ENCODE measurements at places on chromosomes 12 and 14. TPM values are rescaled to one million over a fixed set of nuclear protein-coding genes. Genes with fewer than 3 reads are reported as not detected.
A peak's percentile ranks its signal among the peaks of the same experiment; 100 is the strongest.

GRCh38 chr12:124482567-124482893 lies 84.9 kb downstream of the NCOR2 start:
- H3K27ac ChIP-seq: no peak overlapping the region
- no peaks in the 10 kb centered on the region for H3K27me3 ChIP-seq
- no peaks in the 10 kb centered on the region for H3K4me1 ChIP-seq
- peaks cover 87% of the 10 kb centered on the region for H3K36me3 ChIP-seq
- no peak for DNase-seq

- DNase-seq: no peak
- no peak overlapping the region for H3K27ac ChIP-seq
- no peaks in the 10 kb centered on the region for H3K36me3 ChIP-seq
- H3K27me3 ChIP-seq: no peaks in the 10 kb centered on the region
- no peak overlapping the region for H3K4me3 ChIP-seq
These were observed 114.8 kb downstream of the SNAPC1 start for GRCh38 chr14:61877035-61877390.

The ATL1 gene
- 4.1 TPM for polyA plus RNA-seq

The WASHC3 gene
- polyA plus RNA-seq: 87.9 TPM

DNA sequence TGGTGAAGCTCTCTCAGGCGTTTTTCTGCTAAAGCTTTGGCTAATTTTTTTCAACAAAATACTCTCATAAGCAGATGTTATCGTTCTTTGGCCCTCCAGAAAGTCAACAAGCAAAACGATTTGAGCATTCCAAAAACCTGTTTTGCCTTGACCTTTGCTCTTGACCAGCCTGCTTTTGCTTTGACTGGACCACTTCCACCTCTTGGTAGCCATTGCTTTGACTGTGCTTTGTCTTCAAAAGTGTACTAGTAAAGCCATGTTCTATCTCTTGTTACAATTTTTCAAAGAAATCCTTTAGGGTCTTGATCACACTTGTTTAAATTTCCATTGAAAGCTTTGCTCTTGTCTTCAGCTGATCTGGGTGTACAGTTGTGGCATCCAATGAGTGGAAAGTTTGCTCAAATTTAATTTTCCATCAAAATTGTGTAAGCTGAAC lies 10.7 kb upstream of the ARID4A start:
- no peaks in the 10 kb centered on the region for H3K27me3 ChIP-seq
- no peak for DNase-seq
- no peak overlapping the region for H3K27ac ChIP-seq

- H3K27ac ChIP-seq: peak overlapping the region; percentile 33
- peaks cover 43% of the 10 kb centered on the region for H3K4me1 ChIP-seq
- no peaks in the 10 kb centered on the region for H3K27me3 ChIP-seq
- DNase-seq: no peak
These were observed 10.5 kb upstream of the BTG1 start for GRCh38 chr12:92156139-92156538.

The BIN2 gene
- polyA plus RNA-seq: 198 TPM

The SPX gene
- polyA plus RNA-seq: not detected

The FSCB gene
- not detected for polyA plus RNA-seq

The ITGA5 gene
- 26.5 TPM for polyA plus RNA-seq

The INSM2 gene
- not detected for polyA plus RNA-seq

GRCh38 chr14:81805785-81806184 lies 272.1 kb upstream of the SEL1L start:
- DNase-seq: no peak
- H3K4me3 ChIP-seq: no peak overlapping the region
- H3K36me3 ChIP-seq: no peaks in the 10 kb centered on the region
- H3K4me1 ChIP-seq: no peaks in the 10 kb centered on the region

- H3K36me3 ChIP-seq: no peaks in the 10 kb centered on the region
- H3K27ac ChIP-seq: no peak overlapping the region
- H3K4me3 ChIP-seq: no peak overlapping the region
- peaks cover 12% of the 10 kb centered on the region for H3K4me1 ChIP-seq
- DNase-seq: no peak
These were observed 7.2 kb upstream of the GPR84 start for GRCh38 chr12:54371328-54372112.

- no peak for DNase-seq
- H3K27me3 ChIP-seq: no peaks in the 10 kb centered on the region
- H3K4me3 ChIP-seq: no peak overlapping the region
- H3K36me3 ChIP-seq: no peaks in the 10 kb centered on the region
- H3K4me1 ChIP-seq: peaks cover 4% of the 10 kb centered on the region
These were observed 1.0 kb downstream of the ZDHHC22 start for GRCh38 chr14:77140359-77141213.

DNA sequence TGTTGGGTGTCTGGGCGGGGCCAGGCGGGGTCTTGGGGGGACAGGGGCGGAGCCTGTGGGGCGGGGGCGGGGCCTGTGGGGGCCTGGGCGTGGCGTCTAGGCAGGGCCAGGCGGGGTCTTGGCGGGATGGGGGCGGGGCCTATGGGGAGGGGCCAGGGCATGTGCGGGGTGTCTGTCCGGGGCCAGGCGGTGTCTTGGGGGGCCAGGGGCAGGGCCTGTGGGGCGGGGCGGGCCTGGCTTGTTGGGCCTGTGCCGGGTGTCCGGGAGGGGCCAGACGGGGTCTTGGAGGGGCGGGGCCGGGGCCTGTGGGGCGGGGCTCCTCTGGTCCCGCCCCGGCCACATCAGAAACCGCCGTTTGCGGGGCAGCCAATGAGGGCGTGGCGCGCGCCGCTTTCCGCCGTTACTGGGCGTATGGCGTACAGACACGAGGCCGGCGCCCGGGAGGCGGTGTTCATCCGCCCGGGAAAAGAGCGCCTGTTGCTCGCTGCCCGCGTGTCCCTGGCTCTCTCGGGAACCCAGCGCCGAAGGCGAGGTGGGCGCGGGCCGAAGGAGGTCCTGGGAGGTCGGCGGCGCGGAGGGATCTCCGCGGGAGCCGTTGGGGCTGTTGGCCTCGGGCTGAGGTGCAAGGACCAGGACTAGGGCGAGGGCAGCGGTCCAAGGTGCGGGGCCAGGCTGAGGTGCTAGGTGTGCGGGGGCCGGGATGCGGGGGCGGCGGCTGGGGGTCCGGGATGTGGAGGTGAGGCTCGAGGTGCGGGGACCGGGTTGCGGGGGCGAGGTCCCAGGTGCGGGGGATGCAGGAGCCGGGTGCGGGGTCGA lies at the start of gene PIWIL1:
TSS of gene PIWIL1 (plus strand) at position 400 of the 816 bp plus-strand sequence. CDS start 4,705 bp downstream, outside the sequence.
- H3K4me3 ChIP-seq: no peak within 1 kb of the TSS
- no peaks in the 10 kb centered on the region for H3K27me3 ChIP-seq
- H3K27ac ChIP-seq: no peak within 1 kb of the TSS
- DNase-seq: no peak

The CELA1 gene
- 3.8 TPM for polyA plus RNA-seq

GRCh38 chr12:123531091-123531490 lies 2.4 kb downstream of the RILPL1 start:
- no peaks in the 10 kb centered on the region for H3K27me3 ChIP-seq
- no peak for DNase-seq
- peaks cover 11% of the 10 kb centered on the region for H3K4me1 ChIP-seq
- no peaks in the 10 kb centered on the region for H3K36me3 ChIP-seq
- H3K27ac ChIP-seq: no peak overlapping the region
- H3K4me3 ChIP-seq: no peak overlapping the region

The TAS2R50 gene
- polyA plus RNA-seq: not detected

DNA sequence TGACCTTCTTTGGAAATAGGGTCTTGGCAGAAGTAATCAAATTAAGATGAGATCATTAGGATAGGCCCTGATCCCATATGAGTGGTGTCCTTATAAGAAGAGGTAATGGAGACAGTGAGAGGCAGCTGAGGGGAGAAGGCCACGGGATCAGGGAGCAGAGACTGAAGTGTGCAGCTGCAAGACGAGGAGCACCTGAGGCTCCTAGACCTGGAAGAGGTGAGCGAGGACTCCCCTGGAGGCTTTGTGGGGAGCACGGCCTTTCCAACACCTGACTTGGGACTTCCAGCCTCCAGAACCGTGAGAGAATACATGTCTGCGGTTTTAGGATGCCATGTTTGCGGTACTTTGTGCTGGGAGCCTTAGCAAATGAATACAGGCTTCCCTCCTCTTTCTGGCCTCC lies 37.5 kb downstream of the LRTM2 start:
- DNase-seq: no peak
- no peaks in the 10 kb centered on the region for H3K36me3 ChIP-seq
- no peaks in the 10 kb centered on the region for H3K4me1 ChIP-seq
- no peaks in the 10 kb centered on the region for H3K27me3 ChIP-seq
- H3K27ac ChIP-seq: no peak overlapping the region

- DNase-seq: no peak
- no peaks in the 10 kb centered on the region for H3K27me3 ChIP-seq
- no peak overlapping the region for H3K4me3 ChIP-seq
- H3K36me3 ChIP-seq: peaks cover 6% of the 10 kb centered on the region
These were observed 120.6 kb upstream of the FKBP4 start for GRCh38 chr12:2673966-2674810.

DNA sequence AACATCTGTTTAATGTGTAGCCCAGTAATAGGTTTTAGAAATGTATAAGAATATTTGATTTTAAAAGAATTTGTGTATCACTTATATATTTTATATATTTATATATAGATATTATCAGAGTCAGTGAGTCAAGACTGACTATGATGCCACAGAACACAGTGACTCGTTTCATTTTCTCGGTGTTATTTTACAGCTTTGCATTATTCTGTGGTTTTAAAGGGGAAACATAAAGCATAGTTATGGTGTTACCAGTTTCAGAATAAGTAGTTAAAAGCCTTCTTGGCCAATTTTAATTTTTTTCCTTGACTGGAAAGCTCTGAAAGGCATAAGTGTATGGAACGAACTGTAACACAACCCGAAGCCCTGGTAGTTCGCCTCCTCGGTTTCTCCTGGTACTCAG lies 91.0 kb downstream of the GRIP1 start:
- no peaks in the 10 kb centered on the region for H3K4me1 ChIP-seq
- no peaks in the 10 kb centered on the region for H3K27me3 ChIP-seq
- no peak for DNase-seq
- no peak overlapping the region for H3K4me3 ChIP-seq
- no peak overlapping the region for H3K27ac ChIP-seq

DNA sequence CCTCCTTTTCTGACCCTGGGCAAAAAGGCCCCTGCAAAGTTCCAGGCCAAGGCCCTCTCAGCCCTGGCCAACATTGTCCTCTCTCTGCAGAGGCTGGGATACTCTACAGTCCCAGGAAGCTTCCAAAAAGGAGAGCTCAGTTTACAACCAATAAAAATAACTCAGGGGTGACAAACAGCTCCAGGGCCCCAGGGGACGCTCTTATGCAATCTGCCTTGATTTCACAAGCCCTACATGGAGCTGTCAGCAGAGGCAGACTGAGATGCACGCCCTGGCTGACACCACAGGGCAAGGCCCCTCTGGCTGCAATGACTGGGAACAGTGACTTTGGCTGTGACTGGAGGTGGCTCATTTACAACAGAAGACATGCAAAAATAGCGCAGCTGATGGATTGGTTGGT lies 129.0 kb upstream of the MED13L start:
- no peak overlapping the region for H3K4me3 ChIP-seq
- H3K27me3 ChIP-seq: no peaks in the 10 kb centered on the region
- no peaks in the 10 kb centered on the region for H3K36me3 ChIP-seq
- no peak overlapping the region for H3K27ac ChIP-seq
- no peak for DNase-seq

The PYGL gene
- 0.07 TPM for polyA plus RNA-seq

DNA sequence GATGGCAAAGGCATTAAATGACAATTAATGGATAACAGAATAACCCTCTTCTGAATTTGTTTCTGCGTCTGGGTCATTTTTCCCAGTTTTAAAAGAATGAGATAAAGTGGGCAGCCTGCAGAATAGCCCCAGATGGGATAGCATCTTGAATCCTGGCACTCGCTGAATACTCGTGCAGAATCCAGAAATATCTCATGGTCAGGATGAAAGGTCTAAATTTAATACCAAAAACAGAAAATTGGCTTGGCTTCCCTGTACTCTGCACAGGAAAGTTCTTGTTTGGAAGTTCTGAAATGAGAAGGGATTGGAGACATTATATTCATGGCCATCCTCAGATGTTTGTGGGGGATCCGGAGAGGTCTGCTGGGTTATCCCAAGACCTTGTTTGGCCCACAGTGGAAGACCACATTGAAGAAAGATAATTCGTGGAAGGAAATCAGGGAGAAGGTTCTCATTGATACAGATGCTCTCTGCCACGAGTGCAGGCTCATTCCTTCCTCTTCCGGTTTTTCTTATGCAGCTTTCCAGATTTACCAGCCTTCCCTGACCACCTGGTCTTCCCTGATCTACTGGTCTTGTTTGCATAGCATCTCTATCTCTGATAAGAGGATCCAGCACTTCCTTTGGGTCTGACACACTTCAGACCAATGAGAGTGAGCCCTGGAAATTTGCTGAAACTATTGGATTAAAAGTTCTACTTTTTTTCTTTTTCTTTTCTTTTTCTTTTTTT lies 6.0 kb upstream of the IFT81 start:
- H3K27me3 ChIP-seq: no peaks in the 10 kb centered on the region
- H3K4me3 ChIP-seq: no peak overlapping the region
- DNase-seq: no peak
- no peak overlapping the region for H3K27ac ChIP-seq

DNA sequence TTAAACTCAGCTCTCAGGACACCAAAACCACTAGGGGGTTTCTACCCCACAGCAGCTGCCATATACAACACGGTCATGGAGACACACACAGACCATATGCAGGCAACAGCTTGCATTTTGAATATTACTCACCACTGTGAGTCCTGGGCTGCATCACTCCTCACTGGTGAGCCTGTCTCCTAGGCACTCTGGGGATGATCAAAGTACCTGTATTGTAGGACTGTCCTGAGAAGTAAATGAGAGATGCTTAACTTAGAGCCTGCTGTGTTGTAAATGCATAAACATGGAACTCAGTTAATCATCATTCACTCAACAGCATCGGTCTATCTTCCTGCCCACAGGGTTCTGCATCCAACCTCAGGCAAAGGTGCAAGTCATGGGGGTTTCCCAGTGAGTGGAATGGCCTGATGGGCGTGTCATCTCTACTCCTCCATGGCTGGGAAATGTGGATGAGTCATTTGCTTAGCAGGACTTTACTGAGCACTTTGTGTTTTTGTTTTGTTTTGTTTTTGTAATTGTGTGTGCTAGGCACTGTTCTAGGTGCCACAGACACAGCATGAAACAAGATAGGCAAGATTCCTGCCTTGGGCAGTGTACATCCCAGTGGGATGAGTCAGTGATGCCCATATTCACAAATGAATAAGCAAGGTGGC lies 1141.2 kb upstream of the TMEM132C start:
- H3K27ac ChIP-seq: no peak overlapping the region
- no peak for DNase-seq
- H3K4me1 ChIP-seq: no peaks in the 10 kb centered on the region
- H3K27me3 ChIP-seq: no peaks in the 10 kb centered on the region
